Stimulated activated CD8-positive, alpha-beta memory T cell treated with anti-CD3 and anti-CD28 coated beads, Interleukin-4, amount 100 ng/mL, for 48 hours (primary cell): ENCODE measurements at places on chromosomes 11 and 22.

- no peak for DNase-seq
Measured at GRCh38 chr11:104573441-104573990, 324.7 kb downstream of the CASP12 start.

- DNase-seq: peak; percentile 82
Measured at GRCh38 chr22:38953577-38954413, 3.6 kb upstream of the APOBEC3A start.

GRCh38 chr11:83027794-83028193 is 43.9 kb downstream of the RAB30 start:
- no peak for DNase-seq

DNA sequence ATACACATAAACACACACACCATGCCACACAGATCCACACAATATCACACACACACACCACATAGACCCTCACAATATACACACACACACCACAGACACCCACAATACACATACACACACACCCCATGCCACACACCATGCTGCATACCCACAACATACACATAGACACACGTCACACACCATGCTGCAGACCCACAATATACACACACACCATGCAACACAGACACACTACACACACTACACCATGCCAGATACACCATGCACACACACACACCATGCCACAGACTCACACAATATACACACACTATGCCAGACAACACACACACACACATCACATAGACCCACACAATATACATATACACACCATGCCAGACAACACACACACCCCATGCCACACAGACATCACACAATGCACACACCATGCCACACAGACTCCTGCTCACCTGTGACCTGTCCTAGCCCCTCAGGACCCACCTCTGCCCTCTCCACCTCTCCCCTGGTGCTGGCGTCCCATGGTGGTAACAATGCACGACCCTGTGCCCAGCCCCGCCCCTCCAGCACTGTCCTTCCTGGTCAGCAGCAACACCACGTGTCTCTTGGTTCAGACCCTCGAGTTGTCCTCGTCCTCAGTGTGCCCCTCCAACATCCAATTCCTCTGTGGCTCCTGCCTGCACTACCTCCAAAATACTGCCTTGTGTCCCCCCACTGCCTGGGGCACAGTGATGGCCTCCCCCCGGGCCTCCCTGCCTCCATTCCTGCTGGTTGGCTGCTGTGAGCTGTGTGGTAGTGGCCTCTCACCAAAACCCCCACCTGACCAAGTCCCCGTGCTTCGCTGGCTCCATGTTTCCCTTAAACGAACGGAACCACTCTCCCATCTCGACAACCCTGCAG is 23.7 kb upstream of the RFPL3 start:
- no peak for DNase-seq
